ENCODE measurements at places on chromosomes 16 and 17.

GRCh38 chr16:29791845-29792807 lies 1.6 kb downstream of the KIF22 start:
- DNase-seq, result no peak

GRCh38 chr16:54282202-54282927 lies 4.2 kb downstream of the IRX3 start:
- DNase-seq, result no peak

GRCh38 chr17:4482338-4483011 lies 16.2 kb upstream of the SPNS2 start:
- DNase-seq, result no peak

DNA sequence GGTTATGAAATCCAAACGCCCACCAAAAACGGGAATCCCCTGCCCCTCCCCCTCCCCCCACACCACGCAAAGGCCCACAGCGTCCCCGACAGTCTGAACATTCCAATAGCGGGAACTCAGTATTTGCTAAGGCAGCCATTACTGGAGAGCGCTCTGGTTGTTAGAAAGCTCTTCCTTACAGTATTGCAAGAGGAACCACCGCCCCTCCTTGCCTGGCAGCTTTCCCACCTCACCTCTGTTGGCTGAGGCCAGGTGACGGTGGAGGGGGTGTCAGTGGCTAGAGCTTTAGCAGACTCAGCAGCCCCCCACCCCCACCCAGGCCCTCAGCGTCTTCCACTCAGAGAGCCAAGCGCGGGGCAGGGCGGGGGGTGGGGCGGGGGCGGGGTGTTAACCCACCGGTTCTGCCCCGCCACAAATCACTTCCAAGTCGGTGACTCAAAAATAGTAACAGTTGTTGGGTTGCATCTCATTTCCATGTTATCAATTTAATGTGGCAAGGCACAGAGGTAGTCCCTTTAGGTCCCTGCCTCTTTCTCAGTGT lies 2.2 kb upstream of the PLEKHH3 start:
- peak; percentile 33 for DNase-seq

DNA sequence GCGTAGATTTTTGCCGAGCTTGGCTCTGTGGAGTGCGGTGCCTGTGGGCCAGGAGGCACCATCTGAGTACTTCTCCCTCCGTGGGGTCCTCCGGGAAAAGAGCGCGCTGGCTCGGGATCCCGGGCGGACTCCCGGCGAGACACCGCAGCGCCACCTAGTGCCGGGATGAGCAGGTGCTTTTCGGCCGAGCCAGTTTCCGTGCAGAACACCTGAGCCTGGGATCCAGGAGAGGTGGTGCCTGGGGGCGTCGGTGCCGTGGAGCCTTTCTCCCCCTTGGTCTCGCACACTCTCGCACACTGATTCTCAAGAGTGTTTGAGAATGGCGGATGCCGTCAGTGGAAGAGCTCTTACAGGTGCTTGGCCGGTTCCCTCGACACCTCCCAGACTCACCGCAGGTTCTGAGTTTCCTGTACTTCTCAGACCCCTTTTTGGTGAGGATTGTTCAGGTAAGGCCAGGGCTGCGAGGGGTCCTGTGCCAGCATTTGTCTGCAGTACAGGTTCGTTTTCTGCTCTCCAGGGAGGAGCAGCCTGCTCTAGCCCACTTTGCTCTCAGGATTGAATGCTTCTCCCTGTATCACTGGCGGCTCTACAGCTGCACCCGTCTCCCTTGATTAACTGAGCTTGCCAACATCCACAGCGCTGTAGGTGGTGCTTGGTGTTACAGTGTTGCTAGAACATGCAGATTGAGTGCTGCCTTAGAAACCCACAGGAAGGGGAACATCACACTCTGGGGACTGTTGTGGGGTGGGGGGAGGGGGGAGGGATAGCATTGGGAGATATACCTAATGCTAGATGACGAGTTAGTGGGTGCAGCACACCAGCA lies 23.3 kb downstream of the TBCD start:
- DNase-seq, result peak; percentile 31

DNA sequence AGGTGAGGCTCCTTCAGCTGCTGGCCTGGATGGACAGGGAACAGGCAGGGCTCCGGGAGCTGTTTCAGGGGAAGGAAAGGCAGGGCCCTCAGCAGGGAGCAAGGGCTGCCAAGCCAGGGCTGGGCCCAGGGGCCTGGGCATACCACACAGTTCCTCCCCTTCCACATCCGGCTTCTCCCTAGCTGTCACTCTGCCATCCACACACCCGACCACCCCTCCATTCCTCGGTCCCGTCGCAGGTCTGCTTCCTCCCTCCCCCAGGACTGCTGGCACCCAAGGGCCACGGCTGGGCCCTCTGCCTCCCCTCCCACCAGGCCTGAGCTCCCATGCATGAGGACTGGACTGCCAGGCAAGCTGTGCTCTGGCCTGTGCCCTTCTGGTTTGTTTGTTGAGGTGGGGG lies 24.0 kb downstream of the CDIP1 start:
- no peak for DNase-seq

DNA sequence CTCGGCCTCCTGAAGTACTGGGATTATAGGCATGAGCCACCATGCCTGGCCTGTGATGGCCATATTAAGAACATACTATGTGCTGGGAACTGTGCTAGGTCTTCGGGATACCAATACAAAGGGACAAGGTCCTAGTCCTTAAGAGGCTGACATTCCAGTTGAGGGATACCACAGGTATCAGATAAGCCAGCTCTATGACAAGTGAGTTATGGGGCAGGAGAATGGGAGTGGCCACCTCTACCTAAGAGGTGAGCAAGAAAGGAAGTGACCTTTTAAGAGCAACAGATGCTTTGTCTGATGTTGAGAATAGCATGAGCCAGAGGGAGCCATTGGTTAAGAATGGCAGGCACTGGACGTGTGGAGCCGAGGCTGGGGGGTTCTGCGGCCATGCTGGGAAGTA lies 27.0 kb downstream of the ADORA2B start:
- DNase-seq, result no peak

GRCh38 chr17:50908140-50908859 lies 42.1 kb upstream of the TOB1 start:
- DNase-seq, result no peak

DNA sequence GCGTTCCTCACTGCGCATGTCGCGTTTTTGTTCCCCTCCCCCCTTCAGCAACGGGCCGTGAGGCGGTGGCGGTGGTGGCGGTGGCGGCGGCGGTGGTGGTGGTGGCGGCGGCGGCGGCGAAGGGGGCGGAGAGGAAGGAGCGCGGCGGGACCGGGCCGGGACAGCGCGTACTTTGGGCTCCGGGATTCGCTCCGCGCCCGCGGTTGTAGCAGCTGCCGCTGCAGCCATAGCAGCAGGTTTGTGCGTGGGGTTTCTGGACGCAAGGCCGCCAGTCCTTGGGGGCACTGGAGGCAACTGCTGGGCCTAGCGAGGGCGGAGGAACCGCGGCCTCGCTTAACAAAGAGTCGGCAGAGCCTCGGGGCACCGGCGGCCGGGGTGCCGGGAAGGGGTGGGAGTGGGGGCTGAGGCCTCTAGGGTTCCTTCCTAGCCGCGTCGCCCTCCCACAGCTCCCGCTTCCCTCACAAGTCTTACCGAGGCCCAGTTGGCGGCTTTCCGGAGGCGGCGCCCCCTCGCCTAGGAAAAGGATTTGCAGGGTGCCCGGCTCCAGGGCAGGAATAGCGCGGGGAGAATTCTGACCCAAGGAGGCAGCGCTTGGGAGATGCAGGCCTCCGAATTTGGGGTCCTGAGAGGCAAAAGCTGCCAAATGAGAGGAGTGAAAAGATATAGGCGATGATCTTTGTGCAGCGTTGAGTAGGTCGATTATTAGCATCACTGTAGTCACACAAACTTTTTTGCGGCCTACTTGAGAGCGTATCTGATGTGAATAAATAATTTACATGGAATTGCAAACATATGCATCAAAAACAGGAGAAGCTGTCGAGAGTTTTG lies at the start of gene DDX42:
Gene DDX42 (plus strand): TSS at position 30 of the 828 bp plus-strand sequence. CDS start 12,880 bp downstream, outside the sequence.
- no peak for DNase-seq

DNA sequence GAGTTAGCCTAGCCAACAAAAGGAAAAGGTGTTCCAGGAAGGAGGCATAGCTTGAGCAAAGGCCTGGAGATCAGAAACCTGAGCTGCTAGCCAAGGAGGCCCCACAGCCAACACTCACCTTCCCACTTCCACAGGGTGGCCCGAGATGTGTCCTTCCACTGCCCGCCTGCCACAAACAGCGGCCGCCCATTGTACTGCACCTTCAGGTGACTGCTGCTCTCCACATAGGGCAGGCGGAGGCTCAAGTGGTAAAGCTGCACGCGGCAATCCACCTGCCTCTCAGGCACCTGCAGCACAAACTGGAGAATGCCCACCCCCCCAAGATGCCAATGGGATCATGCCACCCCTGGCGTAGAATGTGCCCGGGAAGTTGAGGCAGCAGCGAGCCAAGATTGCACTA lies 111.5 kb downstream of the RMI2 start:
- DNase-seq, result no peak

DNA sequence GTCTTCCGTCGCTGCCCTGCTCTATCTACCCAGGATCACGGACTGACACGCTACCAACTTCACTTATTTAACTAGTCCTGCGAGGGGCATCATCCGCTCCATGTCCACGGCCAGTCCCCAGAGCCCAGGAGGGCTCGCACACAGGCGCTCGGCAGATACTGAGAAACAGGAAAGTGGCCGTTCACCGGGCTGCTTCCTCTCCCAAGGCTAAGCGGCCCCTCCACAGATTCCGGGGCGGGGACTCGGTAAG lies 388 bp downstream of the OXLD1 start:
- DNase-seq, result no peak

DNA sequence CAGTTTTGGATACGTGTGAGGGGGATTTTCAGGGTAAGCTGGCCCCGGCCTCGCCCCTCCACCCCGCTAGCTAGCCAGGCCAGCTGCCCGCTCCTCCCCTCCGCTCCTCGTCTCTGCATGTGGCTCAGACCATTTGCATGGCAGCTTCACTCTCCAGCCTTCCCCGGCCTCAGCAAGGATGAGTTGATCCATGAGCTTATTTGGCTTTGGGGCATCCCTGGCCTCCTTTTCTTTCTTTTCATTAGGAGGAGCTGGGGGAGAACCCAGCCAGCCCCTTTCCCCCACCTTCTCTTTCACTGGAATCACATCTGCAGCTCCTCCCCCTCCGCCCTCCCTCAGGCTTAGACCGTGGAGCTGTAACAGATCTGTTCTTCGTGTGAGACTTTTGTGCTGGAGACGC lies 30.7 kb downstream of the ELAC2 start:
- no peak for DNase-seq

- DNase-seq, result no peak
Measured at GRCh38 chr16:66701026-66701425, 4.5 kb upstream of the CMTM4 start.

DNA sequence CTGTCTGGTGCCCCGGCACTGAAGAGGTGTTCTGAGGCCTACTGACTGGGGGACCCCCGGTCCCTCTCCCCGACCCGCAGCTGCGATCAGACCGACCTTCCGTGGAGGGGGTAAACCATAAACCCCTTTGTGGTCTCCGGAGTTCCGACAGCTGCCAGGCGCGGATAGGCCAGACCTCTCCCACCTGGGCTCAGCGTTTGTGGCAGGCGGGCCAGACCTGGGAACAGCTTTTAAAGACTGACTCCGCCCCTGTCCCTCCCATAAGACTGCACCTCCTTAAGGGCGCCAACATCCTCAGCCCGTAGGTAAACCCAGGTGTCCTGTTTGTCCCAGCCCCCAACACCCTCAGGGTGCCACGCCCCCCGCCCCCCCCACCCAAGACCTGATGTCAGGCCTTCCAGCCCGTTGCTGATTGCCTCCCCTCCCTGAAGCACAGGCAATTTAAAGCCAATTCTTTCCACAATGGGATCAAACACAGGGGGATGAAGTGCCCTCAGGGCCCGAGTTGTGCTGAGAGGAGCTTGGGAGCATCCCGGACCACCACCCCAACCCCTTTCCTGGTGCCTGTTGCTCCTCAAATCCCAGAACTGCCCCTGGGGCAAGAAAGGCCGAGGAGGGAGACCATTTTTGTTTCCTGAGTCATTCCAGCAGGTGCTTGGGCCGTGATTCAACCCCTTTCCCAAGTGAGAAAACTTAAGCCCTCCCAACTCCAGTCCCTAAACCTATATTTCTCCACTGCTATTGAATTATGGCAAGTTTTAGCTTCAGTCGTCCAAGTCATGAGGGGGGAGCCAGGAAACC lies at the start of gene SOX15:
Gene SOX15 (minus strand): TSS at position 204 of the 801 bp plus-strand sequence. CDS start 418 bp downstream, outside the sequence.
- no peak for DNase-seq

- no peak for DNase-seq
Measured at GRCh38 chr16:48611329-48612137, 1.6 kb upstream of the N4BP1 start.

DNA sequence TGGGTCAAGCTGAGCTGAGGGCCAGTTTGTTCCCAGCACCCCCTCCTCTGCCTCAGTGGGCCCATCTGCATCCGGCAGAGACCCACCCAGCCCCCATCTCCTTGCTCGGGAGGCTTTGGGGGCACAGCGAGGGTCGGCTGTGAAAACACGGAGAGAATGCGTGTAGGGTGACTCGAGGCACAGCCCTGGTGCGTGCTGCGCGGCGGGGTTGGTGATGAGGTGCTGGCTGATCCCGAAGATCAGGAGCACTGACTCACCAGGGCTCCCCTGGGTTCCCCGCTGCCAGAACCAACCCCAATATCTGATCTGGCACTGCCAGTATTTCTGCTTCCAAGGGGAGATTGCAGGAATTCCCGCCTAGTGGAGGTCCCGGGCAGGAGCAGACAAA lies 7.5 kb upstream of the KRT17 start:
- no peak for DNase-seq

GRCh38 chr16:58399718-58400633 lies 7.7 kb downstream of the GINS3 start:
- no peak for DNase-seq

GRCh38 chr17:20995873-20996723 lies 46.7 kb downstream of the USP22 start:
- DNase-seq, result no peak

DNA sequence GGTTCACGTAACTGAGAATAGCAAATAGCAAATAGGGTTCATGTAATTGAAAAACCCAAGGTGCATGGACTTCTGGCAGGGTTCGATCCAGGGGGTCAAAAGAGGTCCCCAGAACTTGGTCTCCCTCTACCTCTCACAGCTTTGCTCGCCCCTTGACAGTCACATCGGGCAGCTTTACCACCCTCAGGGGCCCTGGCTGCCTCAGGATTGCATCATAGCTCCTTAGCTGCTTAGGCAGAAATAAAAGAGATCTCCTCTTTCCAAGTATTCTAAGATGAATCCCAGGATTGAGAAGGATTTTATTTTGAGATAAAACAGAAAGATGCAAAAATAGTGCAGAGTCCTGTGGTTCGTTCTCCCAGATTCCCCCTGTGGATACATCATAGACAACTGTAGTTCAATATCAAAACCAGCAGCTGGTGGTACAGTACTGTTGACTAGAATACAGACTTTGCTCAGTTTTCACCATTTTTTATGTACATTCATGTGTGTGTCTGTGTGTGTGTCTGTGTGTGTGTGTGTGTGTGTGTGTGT lies 12.8 kb downstream of the ADGRG3 start:
- DNase-seq, result no peak

DNA sequence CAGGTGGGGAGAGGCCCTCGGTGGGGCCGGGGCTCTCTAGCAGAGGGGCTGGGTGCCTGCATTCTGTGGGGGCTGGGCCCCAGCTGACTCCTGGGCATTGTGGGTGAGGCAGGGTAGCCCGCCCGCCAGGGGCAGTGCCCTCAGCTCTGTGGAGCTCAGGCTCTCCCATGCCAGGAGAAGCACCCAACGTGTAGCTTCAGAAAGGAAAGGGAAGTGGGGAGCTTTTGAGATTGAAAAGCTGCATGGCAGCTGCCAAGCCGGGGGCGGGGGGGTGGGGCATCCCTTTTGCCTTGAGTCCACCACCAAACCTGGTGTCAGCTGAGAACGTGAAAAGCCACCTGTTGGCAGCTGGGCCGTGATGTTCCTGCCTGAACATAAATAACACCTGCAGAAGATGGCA lies 192.1 kb upstream of the CIBAR2 start:
- no peak for DNase-seq

Measured in naive B cell (primary cell).